Urinary bladder (tissue), 4 donors: ENCODE measurements at places on chromosomes 13 and 19. TPM values are rescaled to one million over a fixed set of nuclear protein-coding genes. Genes with fewer than 3 reads are reported as not detected.

DNA sequence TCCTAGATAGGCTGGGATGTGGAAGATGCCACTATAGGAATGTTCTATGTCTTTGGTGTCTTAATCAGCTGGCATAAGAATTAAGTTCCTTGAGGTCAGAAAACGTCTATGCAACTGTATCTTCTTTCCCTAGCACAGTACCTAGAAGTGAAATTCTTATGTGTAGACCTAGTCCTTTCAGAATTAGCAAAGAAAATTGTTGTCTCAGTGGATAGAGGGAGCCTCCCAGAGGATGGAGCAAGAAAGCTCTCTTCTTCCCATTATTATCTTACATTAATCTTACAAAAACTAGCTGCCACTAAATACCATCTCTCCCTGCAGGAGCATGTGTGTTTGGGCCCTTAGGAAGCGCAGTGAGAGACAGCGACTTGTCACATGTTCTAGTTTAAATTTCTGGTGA lies 11.6 kb downstream of the CLDN10 start:
- no peak for DNase-seq

- no peak for DNase-seq
These were observed 311.3 kb downstream of the ATP8A2 start for GRCh38 chr13:25683056-25683455.

- DNase-seq, result no peak
These were observed 16.0 kb downstream of the ALOX5AP start for GRCh38 chr13:30751183-30751933.

Gene ZNF525
- polyA plus RNA-seq, result 4.6 TPM

DNA sequence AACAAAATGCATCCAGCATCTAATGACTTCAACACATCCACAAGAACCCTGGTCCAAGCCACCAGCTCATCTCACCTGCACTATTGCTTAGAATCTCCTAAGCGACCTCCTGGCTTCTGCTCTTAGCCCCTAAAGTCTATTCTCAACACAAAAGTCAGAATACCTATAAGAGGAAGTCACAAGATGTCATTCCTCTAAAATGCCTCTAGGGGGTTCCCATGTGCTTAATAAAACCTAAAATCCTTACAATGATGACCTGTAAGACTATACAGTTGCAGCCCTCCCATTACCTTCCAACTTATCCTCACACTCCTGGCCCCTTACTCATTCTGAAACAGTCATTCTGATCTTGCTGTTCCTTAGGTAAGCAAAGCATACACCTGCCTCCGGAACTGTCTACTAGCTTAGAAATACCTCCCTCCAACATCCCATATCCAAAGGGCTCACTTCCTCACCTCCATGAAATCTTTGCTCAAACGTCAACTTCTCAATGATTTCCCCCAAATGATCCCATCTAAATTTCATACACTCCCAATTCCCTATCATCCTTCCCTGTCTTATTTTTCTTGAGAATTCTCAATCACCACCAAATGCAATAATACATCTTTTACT lies 10.0 kb downstream of the ATP7B start:
- no peak for DNase-seq

- DNase-seq, result no peak
These were observed 181.8 kb downstream of the COL4A1 start for GRCh38 chr13:110125157-110125556.

Gene PTPRH
- 1.6 TPM for polyA plus RNA-seq

GRCh38 chr13:71621174-71622124 lies 245.6 kb downstream of the DACH1 start:
- no peak for DNase-seq

GRCh38 chr13:102825400-102825799 lies 20.4 kb upstream of the ERCC5 start:
- DNase-seq, result no peak

Gene KLK4
- polyA plus RNA-seq, result not detected

Gene ZNF430
- 3.7 TPM for polyA plus RNA-seq

GRCh38 chr13:20727856-20728255 lies 24.4 kb downstream of the IL17D start:
- DNase-seq, result no peak

- DNase-seq, result no peak
These were observed 22.2 kb downstream of the AP2S1 start for GRCh38 chr19:46828484-46828883.

GRCh38 chr13:106367361-106367971 lies 168.0 kb downstream of the EFNB2 start:
- no peak for DNase-seq

GRCh38 chr19:52094526-52095130 lies 937 bp downstream of the ZNF841 start:
- DNase-seq, result no peak
